ENCODE measurements at places on chromosomes 4 and X.
A peak's percentile ranks its signal among the peaks of the same experiment; 100 is the strongest.

- peak; percentile 1 for DNase-seq
Observed at GRCh38 chr4:145868637-145869409, 69.8 kb downstream of the ZNF827 start.

GRCh38 chrX:133045986-133046385, 50.9 kb downstream of the USP26 start:
- DNase-seq = no peak

DNA sequence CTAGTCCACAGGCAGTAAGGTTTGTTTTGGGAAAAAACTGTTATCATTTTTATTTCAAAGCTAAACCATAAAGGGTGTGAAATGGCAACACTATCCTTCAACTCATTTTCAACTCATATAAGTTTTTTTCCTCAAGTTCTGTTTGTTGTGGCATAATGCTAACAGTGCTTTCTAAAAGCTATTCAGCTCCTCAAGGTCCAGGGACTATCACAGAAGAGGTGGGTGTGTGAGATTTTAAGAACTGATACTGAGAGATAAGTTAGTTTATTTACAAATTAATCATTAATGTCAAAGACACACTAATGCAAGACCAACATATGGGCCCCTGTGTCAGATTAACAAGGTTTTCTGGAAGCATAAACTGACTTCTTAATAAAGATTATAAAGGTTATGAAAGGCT, 11.8 kb downstream of the UGT2B15 start:
- no peak for DNase-seq

GRCh38 chrX:153779891-153780677, 757 bp upstream of the SRPK3 start:
- no peak for DNase-seq

DNA sequence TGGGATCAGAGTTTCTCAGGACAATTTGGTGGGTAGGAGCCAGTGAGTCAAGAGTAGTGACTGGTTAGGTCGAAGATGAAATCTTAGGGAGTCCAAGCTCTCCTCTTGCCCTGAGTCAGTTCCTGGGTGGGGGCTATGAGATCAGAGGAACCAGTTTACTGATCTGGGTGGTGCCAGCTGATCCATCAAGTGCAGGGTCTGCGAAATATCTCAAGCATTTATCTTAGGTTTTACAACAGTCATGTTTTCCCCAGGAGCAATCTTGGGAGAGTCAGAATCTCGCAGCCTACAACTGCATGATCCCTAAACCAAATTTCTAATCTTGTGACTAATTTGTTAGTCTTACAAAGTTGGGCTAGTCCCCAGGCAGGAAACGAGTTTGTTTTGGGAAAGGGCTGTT, 1833.2 kb upstream of the PCDH7 start:
- DNase-seq = no peak
